ENCODE measurements at places on chromosomes 3 and 15.

DNA sequence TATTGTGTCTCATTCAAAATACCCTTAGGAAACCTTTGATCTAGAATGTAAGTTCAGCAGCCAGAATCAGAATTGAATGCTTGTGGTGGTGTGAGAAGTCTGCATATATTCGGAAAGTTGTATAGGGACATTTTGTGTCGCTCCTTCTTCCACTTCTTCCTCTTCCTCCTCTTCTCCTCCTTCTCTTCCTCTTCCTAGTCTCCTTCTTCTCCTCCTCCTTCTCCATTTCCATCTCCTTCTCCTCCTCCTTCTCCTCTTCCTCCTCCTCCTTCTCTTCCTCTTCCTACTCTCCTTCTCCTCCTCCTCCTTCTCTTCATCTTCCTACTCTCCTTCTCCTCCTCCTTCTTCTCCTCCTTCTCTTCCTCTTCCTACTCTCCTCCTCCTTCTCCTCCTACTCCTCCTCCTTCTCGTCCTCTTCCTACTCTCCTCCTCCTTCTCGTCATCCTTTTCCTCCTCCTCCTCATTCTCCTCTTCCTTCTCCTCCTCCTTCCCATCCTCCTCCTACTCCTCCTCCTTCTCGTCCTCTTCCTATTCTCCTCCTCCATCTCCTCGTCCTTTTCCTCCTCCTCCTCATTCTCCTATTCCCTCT, 749.3 kb upstream of the GOLIM4 start:
- DNase-seq = no peak

- DNase-seq = no peak
Observed at GRCh38 chr3:176523114-176523513, 674.2 kb downstream of the TBL1XR1 start.

GRCh38 chr3:194574639-194575483, 58.4 kb downstream of the TMEM44 start:
- no peak for DNase-seq

- no peak for DNase-seq
Observed at GRCh38 chr3:129233538-129233937, 15.9 kb upstream of the COPG1 start.

Measured in mesenteric fat pad (tissue), 1 donor.